Astrocyte (in vitro differentiated cells and primary cell): ENCODE measurements at places on chromosomes 6 and 20. TPM values are rescaled to one million over a fixed set of nuclear protein-coding genes. Genes with fewer than 3 reads are reported as not detected.

DNA sequence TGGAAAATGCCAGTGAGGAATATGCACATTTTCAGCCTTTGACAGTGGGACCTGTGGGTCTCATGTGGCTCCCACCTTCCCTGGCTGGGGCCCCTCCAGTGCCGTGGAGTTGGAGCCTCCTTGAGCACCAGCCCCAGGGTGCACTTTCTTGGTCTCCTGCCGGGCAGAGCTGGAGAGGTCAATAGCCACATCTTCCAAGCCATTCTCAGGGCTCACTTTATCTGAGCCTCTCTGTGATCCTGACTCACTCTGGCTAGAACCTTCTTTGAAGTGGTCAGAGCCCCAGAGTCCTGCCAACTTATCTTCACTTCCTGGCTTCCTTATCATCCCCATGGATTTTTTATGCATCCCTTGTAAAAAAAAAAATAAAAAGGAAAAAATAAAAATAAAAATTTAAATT lies 5.7 kb downstream of the VSX1 start:
- no peaks in the 10 kb centered on the region for H3K4me1 ChIP-seq
- H3K4me3 ChIP-seq, result no peak overlapping the region
- no peaks in the 10 kb centered on the region for H3K36me3 ChIP-seq
- DNase-seq, result no peak
- peaks cover 90% of the 10 kb centered on the region for H3K27me3 ChIP-seq
- no peak overlapping the region for H3K27ac ChIP-seq

- peaks cover 3% of the 10 kb centered on the region for H3K4me1 ChIP-seq
- H3K27ac ChIP-seq, result no peak overlapping the region
- peaks cover 12% of the 10 kb centered on the region for H3K36me3 ChIP-seq
- no peaks in the 10 kb centered on the region for H3K27me3 ChIP-seq
Observed at GRCh38 chr6:7235712-7236305, 77.2 kb downstream of the SSR1 start.

GRCh38 chr6:110564703-110565421 lies 88.4 kb upstream of the SLC22A16 start:
- no peak overlapping the region for H3K27ac ChIP-seq
- no peak overlapping the region for H3K4me3 ChIP-seq
- no peaks in the 10 kb centered on the region for H3K27me3 ChIP-seq
- DNase-seq, result no peak
- H3K36me3 ChIP-seq, result no peaks in the 10 kb centered on the region

The SRC gene
- 33.4 and 33.7 TPM in 2 replicates for total RNA-seq

The OPRL1 gene
- 2.8 and 3.6 TPM in 2 replicates for total RNA-seq

The MYCT1 gene
- 0.61 and 1.0 TPM in 2 replicates for total RNA-seq

The AKAP7 gene
- 4.6 and 4.9 TPM in 2 replicates for total RNA-seq

GRCh38 chr6:165704045-165704748 lies 41.2 kb upstream of the PDE10A start:
- H3K4me1 ChIP-seq, result peaks cover 9% of the 10 kb centered on the region
- H3K27me3 ChIP-seq, result peaks cover 9% of the 10 kb centered on the region
- no peaks in the 10 kb centered on the region for H3K36me3 ChIP-seq
- no peak overlapping the region for H3K4me3 ChIP-seq
- no peak overlapping the region for H3K27ac ChIP-seq

The TAGAP gene
- 0.10 and 0.11 TPM in 2 replicates for total RNA-seq

The CRISP2 gene
- not detected in 2 replicates for total RNA-seq

DNA sequence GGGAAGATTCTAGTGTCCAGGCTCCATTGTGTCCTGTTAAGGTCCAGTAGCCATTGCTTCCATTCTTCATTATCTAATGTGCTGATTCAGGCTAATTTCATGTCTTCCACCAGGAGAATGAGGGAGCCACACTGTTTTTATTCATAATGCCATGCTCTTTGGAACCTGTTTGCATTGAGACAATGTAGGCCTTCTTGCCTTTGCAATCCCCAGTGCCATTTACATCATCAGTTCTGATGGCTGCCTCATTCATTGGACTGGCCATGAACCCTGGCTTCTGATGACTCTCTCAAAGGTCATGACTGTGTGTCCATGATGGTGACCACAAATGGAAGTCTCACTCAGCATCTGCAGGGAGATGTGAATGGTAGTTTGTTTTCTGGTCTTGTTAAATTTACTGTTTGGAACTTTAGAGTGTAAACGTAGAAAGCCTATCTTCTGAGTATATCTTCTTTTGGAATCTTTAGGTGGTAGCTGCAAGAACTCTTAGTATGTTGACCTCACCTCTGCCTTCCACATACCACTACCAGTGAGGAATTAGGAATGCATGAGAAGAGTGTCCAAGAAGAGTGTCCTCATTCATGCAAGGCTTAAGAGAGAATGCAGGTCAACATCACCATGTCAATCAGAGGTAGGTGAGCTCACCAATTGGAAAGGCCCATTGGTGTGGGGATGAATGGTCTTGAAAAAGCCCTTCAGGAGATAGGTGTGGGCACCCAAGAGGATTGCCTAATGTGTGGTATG lies 42.9 kb upstream of the ZFP64 start:
- H3K27ac ChIP-seq, result no peak overlapping the region
- no peaks in the 10 kb centered on the region for H3K36me3 ChIP-seq
- H3K27me3 ChIP-seq, result no peaks in the 10 kb centered on the region
- H3K4me3 ChIP-seq, result no peak overlapping the region
- H3K4me1 ChIP-seq, result no peaks in the 10 kb centered on the region

GRCh38 chr6:145213614-145214013 lies 521.7 kb downstream of the EPM2A start:
- H3K27ac ChIP-seq, result no peak overlapping the region
- H3K27me3 ChIP-seq, result no peaks in the 10 kb centered on the region
- no peak overlapping the region for H3K4me3 ChIP-seq
- H3K4me1 ChIP-seq, result no peaks in the 10 kb centered on the region
- DNase-seq, result no peak

GRCh38 chr6:109521080-109521479 lies 38.1 kb upstream of the ZBTB24 start:
- no peak overlapping the region for H3K27ac ChIP-seq
- no peaks in the 10 kb centered on the region for H3K27me3 ChIP-seq
- DNase-seq, result no peak
- no peaks in the 10 kb centered on the region for H3K4me1 ChIP-seq

DNA sequence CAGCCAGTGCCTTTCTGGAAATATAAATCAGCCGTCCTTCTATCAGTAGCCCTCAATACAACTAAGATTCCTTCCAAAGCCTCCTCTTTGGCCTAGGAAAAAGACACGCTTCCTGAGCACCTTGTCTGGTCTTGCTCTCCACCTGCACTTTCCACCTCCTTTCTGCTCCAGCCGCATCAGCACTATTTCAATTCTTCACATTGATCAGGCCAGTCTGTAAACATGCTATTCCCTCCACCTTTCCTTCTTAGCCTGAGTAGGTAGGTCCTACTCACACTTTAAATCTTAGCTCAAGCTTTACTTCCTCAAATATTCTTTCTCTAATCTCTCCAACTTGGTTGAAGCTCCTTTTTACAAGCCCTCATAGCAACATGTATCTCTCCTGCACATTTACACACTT lies 11.4 kb downstream of the RANBP9 start:
- DNase-seq, result no peak
- H3K27me3 ChIP-seq, result no peaks in the 10 kb centered on the region
- H3K27ac ChIP-seq, result no peak overlapping the region
- peaks cover 15% of the 10 kb centered on the region for H3K4me1 ChIP-seq
- H3K4me3 ChIP-seq, result no peak overlapping the region
- H3K36me3 ChIP-seq, result no peaks in the 10 kb centered on the region

GRCh38 chr6:161233986-161234661 lies 39.7 kb downstream of the AGPAT4 start:
- peak; percentile 90 for DNase-seq
- H3K36me3 ChIP-seq, result no peaks in the 10 kb centered on the region
- H3K27me3 ChIP-seq, result no peaks in the 10 kb centered on the region
- H3K27ac ChIP-seq, result peak overlapping the region; percentile 21
- peaks cover 22% of the 10 kb centered on the region for H3K4me1 ChIP-seq

GRCh38 chr6:74071214-74071613 lies 375.2 kb downstream of the CD109 start:
- no peak for DNase-seq
- no peaks in the 10 kb centered on the region for H3K36me3 ChIP-seq
- no peak overlapping the region for H3K27ac ChIP-seq
- no peak overlapping the region for H3K4me3 ChIP-seq
- H3K27me3 ChIP-seq, result no peaks in the 10 kb centered on the region

DNA sequence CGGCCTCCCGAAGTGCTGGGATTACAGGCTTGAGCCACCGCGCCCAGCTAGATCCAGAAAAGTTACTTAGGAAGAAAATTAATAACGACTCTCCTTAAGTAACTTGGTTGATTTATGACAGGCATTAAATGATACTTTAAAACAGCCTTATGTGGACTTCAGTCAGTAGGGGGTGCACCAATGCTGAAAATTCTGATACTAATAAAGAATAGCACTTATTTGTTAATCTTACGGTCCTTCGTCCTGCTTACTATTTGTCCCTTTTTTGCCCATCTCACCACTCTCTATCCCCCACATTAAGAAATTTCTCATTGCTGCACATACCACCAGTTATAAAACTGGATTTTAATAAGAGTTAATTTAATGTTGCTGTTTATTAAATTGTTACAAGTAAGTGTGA lies 12.7 kb upstream of the PRELID3B start:
- no peaks in the 10 kb centered on the region for H3K4me1 ChIP-seq
- no peaks in the 10 kb centered on the region for H3K36me3 ChIP-seq
- H3K27ac ChIP-seq, result no peak overlapping the region
- DNase-seq, result no peak
- H3K27me3 ChIP-seq, result peaks cover 13% of the 10 kb centered on the region
- H3K4me3 ChIP-seq, result no peak overlapping the region

DNA sequence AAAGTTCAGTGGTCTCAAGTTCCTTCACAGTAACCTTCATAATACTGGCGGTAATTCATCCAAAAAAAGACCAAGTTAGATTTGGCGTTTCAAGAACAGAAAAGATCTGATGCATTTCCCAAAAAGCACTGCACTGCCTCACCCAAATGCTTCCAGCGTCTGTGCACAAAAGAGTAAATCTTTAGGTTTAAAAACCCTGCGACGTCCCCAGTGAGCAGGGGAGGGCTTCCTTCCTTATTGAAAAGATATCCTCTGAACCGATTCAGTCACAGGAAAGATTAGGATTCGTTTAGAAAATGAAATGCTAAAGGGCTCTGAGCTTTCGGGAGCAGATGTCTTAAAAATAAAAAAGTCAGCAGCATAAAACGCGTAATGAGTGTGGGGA lies 654 bp downstream of the TBC1D7 start:
- peak overlapping the region; percentile 92 for H3K4me3 ChIP-seq
- H3K27ac ChIP-seq, result peak overlapping the region; percentile 87
- H3K36me3 ChIP-seq, result peaks cover 19% of the 10 kb centered on the region
- H3K4me1 ChIP-seq, result peaks cover 6% of the 10 kb centered on the region
- no peak for DNase-seq
- no peaks in the 10 kb centered on the region for H3K27me3 ChIP-seq

GRCh38 chr6:139686308-139686707 lies 311.9 kb upstream of the CITED2 start:
- no peaks in the 10 kb centered on the region for H3K36me3 ChIP-seq
- no peaks in the 10 kb centered on the region for H3K27me3 ChIP-seq
- no peak overlapping the region for H3K4me3 ChIP-seq
- no peak overlapping the region for H3K27ac ChIP-seq
- no peaks in the 10 kb centered on the region for H3K4me1 ChIP-seq
- no peak for DNase-seq

The DSP gene
- 468 and 555 TPM in 2 replicates for total RNA-seq

DNA sequence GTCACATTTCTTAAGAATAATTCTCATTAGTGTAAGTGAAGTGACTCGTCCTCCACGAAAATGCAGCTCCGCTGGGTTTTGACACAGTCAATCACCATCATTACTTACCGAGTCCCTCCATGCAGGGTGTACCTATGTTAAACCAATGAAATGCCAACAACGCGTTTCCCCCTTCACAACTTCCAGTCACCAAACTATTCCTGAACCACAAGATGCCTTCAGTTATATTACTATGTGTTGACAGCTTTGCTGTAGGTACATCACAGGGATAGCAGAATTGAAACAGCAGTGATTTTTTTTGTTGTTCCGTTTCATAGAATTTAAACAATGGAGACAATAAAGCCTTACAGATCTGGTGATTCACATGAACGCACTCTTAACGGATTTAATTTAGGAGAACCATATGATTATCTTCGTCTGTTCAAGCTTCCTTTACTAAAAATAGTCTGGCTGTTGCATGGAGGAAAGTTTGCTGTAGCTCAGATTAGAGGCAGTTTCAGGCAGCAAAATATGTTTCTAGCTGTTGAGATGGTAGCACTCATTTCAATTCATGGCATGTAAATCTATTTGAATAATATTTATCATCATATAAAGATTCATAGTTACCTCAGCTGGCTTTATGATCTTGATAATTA lies 652.8 kb downstream of the PRKN start:
- no peaks in the 10 kb centered on the region for H3K27me3 ChIP-seq
- H3K4me3 ChIP-seq, result no peak overlapping the region
- H3K36me3 ChIP-seq, result no peaks in the 10 kb centered on the region
- no peak overlapping the region for H3K27ac ChIP-seq
- DNase-seq, result no peak

The GMPR gene
- total RNA-seq, result 1.6 and 2.0 TPM in 2 replicates

DNA sequence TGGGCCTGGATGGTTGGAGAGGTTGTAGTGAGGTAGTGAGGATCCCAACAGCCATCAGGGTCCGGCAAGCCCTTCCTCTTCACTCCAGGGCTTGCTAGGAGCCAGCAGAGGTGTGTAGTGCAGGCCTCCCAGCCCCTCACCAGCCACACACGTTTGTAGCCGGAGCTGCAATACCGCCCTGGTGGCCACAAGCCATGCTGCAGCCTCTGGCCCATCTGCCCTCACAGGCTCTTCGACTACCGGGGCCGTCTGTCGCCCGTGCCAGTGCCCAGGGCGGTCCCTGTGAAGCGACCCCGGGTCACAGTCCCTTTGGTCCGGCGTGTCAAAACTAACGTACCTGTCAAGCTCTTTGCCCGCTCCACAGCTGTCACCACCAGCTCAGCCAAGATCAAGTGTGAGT lies 36.4 kb downstream of the EIF2S2 start:
- no peak overlapping the region for H3K4me3 ChIP-seq
- H3K27me3 ChIP-seq, result no peaks in the 10 kb centered on the region
- no peak for DNase-seq

- no peaks in the 10 kb centered on the region for H3K27me3 ChIP-seq
- DNase-seq, result no peak
- H3K27ac ChIP-seq, result no peak overlapping the region
- no peaks in the 10 kb centered on the region for H3K4me1 ChIP-seq
- H3K36me3 ChIP-seq, result no peaks in the 10 kb centered on the region
Observed at GRCh38 chr6:99310553-99310952, 38.9 kb downstream of the FAXC start.

The ZSCAN23 gene
- 3.0 and 4.8 TPM in 2 replicates for total RNA-seq

The ARMH2 gene
- not detected in 2 replicates for total RNA-seq

GRCh38 chr6:78482801-78483552 lies 384.4 kb upstream of the IRAK1BP1 start:
- H3K36me3 ChIP-seq, result no peaks in the 10 kb centered on the region
- no peak for DNase-seq
- peaks cover 9% of the 10 kb centered on the region for H3K4me1 ChIP-seq
- H3K27me3 ChIP-seq, result no peaks in the 10 kb centered on the region
